ENCODE measurements at places on chromosomes 2 and 18.

GRCh38 chr18:62281684-62282083, 43.4 kb upstream of the TNFRSF11A start:
- no peak for DNase-seq

- DNase-seq = no peak
These were observed 161.6 kb downstream of the PTH2R start for GRCh38 chr2:208568203-208568602.

- no peak for DNase-seq
These were observed 75.9 kb upstream of the CAB39 start for GRCh38 chr2:230636684-230637271.

- no peak for DNase-seq
These were observed 500.5 kb upstream of the SYT4 start for GRCh38 chr18:43777636-43778304.

DNA sequence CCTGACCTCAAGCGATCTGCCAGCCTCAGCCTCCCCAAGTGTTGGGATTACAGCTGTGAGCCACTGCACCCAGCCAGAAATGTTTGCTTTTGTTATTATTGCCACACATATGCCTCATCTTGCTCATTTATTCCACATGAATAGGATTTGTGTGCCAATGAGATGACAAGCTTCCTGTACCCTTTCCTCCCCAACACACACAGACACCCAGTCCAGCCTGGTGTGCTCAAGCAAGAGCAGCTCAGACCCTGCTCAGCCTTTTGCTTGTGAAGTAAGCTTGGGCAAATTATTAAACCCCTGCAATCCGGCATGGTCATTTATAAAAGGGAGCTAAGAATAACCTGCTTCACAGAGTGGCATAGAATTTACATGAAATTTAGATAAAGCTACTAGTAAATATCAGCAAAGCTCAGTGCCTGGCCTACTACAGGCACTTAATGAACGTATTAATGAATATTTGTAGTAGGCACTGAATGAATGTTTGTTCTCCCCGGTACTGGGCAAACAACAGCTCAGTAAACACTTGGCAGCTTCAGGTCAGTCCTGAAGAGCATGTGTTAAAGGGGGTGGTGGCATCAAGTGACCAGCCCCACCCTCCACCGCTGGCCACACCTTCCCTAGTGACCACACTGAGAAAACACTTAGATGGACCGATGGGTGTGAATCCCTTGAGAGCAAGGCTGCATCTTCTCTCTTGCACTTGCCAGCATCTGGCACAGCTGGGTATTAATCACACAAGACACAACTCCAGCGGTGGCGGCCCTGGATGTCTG, 280.2 kb downstream of the SRBD1 start:
- no peak for DNase-seq

DNA sequence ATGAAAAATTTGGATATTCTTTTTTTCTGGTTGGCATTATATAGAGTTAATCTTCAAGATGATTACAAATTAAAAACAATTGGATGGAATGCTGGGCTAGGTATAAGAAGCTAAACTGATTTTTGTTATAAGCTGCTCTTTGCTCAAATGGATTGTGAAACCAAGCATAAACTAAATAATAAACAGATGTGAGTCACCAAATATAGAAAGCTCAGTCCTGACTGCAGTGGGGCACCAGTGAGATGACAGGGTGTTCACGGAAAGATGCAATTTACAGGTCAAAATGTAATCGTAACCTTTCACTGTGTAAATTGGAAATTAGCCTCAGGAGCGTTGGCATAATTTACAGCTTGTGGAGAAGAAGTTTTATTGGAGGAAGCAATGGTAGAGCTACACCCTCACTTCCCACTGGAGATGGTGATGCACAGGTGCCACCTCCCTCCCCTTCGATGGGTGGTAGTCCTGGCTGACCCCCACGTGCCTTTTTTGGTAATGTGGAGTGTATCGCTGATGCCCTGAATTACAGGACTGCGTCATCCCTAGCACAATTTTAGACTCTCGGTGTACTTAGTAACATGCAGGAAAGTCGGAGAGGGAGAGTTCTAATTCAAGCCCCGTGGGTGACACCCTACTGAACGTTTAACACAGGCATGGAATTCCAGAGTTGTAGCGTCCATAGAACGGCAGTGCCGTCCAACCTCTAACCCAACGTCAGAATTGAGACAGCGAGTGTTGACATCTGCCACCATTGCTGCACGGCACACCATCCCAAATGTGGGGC, 73.9 kb upstream of the NFATC1 start:
- DNase-seq = no peak

DNA sequence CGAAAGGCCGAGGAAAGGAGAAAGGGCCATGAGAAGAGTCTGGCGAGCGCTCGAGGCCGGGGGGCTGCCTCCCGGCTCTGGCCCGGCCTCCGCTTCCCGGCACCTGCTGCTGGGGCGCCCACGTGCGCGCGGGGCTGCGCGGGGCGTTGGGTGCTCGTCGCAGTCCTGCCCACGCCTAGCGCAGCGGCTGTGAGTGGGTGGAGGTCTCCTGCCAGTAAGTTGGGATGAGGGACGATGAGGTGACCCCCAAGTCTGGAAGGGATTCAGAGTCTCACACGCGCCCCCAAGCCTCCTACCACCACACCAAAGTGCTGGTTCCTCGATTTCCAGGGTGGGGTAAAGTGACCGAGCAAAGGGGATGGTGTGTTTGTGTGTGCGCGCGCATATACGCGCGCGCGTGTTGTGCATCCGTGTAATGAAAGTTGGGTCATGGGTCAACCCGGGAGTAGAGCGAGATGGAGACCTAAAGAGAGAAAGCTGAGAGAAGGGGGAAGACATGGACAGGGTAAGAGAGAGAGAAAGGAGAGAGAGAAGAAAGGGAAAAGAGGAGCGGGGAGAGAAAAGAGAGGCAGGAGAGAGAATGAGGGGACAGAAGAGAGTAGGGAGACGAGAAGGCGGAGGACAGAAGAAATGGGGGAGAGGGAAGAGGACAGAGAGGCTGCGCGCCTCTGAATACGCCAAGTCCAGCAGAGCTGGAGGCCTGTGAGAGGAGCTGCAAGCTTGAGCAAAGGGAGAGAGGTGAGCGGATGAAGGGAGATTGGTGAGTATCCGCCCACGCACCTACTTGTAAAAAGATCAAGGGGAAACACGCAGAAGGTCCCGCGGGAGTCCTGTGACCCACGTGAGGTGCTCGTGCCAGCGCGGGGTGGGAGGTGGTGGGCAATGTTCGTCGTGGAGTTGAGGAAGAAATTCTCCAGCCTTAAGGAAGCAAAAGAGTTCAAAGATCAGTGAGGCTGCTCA, 1.7 kb upstream of the NETO1 start:
- DNase-seq = no peak

GRCh38 chr18:63298400-63299365, 20.9 kb downstream of the BCL2 start:
- DNase-seq = no peak

DNA sequence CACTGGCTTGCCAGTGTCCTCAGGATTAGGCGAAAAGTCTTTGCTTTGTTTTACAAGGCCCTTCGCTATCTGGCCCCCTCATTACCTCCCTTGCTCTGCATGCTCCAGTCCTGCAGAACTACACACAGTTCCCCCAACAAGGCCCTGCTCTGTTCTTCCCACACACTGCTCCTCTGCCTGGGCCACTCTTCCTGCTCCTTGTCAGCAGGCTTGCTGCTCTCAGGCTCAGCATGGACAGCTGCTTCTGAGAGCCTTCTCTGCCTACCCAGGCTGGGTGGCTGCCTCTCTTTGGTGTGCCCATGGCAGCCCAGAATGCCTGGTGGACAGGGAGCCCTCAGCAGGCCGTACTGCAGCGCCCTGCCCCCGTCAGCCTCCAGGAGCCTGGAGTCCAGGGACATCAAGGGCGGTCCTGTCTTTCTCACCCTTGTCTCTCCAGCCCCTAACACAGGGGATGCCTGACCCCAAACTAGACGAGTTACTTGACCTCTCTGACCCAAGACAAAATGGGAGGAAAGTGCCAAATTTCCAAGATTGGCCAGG, 111.1 kb downstream of the MSH2 start:
- DNase-seq = no peak

GRCh38 chr2:98020992-98021713, 25.4 kb upstream of the TMEM131 start:
- DNase-seq = no peak

DNA sequence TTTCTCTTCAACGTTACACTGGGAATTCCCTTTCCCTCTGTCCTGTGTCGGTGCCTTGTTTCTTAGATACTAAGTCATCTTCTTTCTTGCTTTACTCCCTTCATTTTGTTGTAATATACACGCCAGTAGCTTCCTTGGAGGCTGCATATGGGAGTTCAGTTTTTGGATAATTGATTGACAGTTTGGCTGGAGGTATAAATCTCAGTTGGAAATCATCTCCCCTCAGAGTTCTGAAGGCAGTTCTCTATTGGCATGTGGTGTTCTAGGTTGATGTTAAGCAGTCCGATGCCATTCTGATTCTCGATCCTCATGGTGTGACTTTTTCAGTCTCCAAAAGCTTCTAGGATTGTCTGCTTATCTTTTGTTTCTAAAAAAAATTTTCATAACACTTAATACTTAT, 152.5 kb upstream of the GLI2 start:
- no peak for DNase-seq

DNA sequence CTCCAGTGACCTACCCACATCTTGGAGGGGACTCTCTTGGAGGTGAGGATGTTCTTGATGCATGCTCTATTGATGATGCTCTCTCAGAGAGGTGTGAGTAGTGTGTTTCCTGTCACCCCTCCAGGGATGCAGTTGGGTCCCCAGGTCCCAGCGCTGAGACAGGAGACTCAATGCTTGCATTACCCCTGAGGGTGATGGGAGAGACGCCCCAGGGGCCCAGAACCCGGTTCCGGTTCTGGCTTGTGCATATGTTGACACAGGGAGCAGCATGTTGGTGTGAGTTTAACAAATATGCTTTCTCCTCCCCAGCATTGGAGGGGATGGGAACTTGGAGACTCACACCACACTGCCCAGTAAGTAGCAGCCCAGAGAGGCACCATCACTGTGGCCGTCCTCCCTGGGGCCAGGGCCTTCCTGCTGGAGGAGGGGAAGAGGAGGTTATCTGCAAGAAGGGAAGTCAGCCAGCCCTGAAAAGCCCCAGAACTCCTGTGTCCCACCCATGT, 124.5 kb downstream of the PLB1 start:
- no peak for DNase-seq

DNA sequence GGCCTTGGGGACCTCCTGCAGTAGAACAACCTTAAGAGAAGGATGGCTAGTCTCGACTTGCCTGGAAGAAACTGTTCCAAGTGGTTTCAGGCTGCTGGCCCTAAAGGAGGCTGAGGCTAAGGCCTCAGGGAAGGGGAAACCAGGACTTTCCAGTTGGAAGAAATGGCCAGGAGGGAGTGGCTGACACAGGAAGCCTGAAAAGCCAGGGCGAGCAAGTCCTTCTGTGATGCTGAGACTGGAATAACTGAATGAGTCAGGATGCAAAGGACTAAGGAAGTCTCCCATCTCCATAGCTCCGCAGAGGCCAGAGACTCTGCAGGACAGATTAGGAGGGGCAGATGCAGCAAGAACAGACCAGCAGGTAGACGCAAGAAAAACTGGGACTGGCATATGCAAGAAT, 7.4 kb downstream of the HTRA2 start:
- DNase-seq = no peak

GRCh38 chr18:4433717-4434116, 21.4 kb downstream of the DLGAP1 start:
- no peak for DNase-seq

- DNase-seq = no peak
These were observed 4.8 kb downstream of the SPAG16 start for GRCh38 chr2:213288913-213289700.

GRCh38 chr2:4291430-4291829, 588.1 kb downstream of the DCDC2C start:
- no peak for DNase-seq

- no peak for DNase-seq
These were observed 108.3 kb downstream of the RND3 start for GRCh38 chr2:150379166-150379565.

DNA sequence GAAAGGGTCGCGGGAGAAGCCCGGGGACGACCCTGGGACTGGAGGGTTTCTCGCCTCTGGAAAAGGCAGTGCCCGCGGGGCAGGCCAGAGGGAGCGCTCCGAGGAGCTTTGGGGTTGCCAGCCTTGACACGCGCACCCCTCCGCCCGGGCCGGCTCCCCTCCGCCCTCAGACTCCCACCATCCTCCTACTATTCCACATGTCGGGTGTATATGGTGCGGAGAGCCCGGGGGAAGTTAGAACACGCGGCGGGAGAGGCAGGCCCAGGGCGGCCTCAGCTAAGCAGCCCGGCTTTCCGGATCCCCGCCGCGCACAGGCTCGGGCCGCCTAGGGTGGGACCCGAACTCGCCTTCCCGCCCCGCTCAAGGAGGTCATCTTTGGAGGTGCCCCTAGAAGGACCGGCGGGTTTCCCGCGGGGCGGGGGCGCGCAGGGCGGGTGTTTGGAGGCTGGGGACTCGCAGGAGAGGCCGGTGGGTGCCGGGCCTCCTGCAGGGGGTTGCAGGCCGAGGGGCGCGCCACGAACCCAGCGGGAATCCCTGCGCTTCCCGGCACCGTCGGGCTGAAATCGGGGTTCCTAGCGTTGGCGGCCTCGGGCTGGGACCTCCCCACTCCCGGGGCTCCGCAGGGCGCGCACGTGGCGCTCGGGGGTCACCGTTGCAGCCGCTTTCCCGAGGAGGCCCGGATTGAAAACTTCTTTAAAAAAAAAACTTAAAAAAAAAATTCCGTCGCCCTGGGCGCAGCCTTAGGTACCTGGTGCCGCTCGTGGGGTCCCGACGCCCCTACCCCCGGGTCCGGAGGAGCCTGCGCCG, 3.7 kb downstream of the NFATC1 start:
- no peak for DNase-seq

DNA sequence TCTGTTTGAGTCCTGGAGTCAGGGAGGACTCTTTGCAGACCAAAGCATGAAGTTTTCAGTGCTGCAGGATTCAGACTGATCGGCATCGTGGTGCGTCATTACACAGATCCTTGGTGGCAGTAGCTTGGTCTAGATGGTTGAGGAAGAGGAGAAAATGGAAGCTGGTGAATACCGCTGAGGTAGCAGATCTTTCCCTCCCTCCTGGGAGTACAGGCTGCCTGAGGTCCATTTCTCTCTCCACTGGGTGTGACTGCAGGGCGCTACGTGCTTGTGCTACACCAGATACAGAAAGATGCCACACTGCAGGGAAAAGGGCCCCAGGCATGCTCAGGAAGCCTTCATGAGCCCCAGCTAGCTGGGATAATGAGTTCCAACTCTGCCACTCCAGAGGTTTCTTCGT, 3.3 kb upstream of the CNDP1 start:
- no peak for DNase-seq

DNA sequence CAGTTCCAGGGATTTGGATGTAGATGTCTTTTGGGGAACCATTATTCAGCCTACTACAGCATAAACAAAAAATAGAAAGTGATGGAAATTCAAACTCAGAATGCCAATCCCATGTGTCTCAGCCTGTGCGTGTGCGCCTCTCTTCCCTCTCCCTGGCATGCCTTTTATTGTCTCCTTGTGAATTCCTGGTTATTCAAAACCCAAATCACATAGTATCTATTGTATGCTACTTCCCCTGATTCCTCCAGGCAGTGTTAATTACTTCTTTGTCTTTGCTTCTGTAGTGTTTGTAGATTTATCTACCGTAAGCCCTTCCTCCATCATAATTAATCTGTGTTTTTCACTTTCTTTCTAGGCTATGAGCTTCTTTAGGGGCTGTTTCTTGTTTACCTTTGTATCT, 38.9 kb downstream of the RHBDD1 start:
- no peak for DNase-seq
